ENCODE measurements at places on chromosomes 1 and 21. TPM values are rescaled to one million over a fixed set of nuclear protein-coding genes. Genes with fewer than 3 reads are reported as not detected.
A peak's percentile ranks its signal among the peaks of the same experiment; 100 is the strongest.

DNA sequence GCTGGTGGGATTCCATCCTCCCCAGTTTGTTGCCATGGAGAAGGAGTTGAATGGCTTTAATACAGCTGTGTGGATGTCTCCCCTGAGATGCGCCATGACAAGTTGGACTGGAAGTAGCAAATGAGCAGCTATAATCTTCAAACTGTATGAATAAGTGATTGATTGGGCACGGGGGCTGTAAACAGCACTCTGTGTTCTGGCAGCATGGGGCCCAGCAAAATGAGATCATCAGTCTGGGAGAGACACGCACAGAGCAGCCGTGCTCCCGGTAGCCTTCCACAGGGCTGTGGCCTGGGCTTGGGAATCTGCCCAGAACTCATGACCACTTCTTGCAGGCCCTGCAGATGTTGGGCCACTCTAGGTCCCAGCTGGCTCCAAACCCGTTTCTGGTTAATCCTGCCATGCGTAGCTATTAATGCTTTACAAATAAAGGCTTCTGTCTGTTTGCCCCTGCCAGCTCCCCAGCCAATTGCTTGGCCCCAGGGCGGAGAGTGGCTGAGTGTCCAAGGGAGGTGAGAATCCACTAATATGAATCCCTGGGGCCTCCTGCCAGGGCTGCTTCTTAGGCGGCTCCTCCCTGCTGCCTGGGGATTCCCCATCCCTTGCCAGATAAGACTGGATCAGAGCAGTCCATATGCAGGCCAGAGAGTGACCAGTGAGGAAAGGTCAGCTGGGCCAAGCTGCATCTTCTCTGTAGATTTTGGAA lies 642.9 kb downstream of the AJAP1 start:
- peak; percentile 29 for DNase-seq

DNA sequence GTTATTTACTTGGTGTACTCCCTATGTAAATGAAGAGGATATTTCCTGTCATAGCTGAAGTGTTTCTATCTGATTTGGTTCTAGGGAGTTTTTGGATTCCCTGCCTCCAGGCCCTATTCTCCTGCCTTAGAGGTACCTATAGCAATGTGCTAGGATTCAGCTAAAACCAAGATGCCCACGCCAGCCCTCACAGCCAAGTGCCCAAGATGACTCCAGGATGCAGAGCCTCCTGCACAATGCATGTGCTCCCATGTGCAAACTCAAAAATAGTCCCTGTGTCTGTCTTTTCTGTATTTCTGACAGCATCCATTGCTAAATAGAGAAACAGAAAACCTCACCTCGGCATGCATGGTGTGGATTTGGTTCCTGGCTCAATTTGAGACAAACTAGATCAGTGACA lies 887 bp upstream of the TARBP1 start:
- no peak for DNase-seq

- no peak for DNase-seq
Observed at GRCh38 chr1:230864441-230864840, 3.9 kb downstream of the C1orf198 start.

GRCh38 chr1:46823151-46823550 lies 24.3 kb downstream of the CYP4B1 start:
- no peak for DNase-seq

DNA sequence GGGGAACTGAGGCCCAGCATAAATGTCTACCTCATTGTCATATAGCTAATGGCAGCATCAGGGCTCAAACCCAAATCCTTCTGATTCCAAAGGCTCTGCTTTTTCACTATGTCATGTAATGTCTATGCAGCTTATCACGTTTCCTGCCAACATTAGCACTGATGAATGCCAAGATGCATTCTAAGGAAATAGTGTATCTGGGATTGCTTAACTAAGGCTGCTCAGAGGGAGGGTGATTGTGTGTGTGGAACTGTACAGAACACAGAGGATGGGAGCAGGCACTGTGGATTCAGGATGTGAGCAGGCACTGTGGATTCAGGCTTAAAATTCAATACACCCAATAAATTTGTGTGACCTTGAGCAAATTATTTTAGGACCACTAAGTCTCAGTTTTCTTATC lies 456.4 kb upstream of the DEPDC1 start:
- no peak for DNase-seq

- DNase-seq, result peak; percentile 80
Observed at GRCh38 chr1:178931858-178932551, 61.1 kb upstream of the ANGPTL1 start.

The KIF14 gene
- total RNA-seq, result 0.43 TPM

The LCE1F gene
- total RNA-seq, result not detected

The SLC44A5 gene
- 0.43 TPM for total RNA-seq

All from mucosa of gallbladder (tissue), 1 donor.